Stimulated activated CD4-positive, alpha-beta T cell treated with anti-CD3 and anti-CD28 coated beads, Interleukin-1b, Interleukin-23, amount 100 ng/mL, for 24 hours (primary cell): ENCODE measurements at places on chromosomes 5 and 9.

GRCh38 chr5:150052956-150053712 lies 33.2 kb downstream of the CSF1R start:
- no peak for DNase-seq

GRCh38 chr5:86918246-86918645 lies 300.5 kb downstream of the COX7C start:
- no peak for DNase-seq

- DNase-seq = no peak
Measured at GRCh38 chr5:107359916-107360234, 310.9 kb downstream of the EFNA5 start.

GRCh38 chr5:90644132-90644531 lies 85.5 kb downstream of the ADGRV1 start:
- no peak for DNase-seq

DNA sequence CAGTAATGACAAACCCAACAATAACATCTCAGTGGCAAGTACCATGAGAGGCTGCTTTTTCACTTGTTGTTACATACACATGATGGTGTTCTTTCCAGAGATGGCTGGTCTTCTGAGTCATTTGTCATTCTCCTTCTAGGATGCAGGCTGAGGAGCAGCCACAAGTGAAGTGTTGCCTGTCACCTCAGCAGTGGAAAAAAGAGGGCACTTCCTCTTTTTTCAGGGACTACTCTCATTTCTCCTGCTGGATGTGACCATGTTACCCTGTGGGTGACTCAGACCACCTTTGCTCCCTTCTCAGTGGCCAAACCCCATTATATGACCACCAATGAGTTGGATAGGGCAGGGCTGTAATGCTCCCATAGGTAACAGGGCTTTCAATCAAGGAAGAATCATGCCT lies 587.0 kb upstream of the ADAMTS16 start:
- DNase-seq = no peak

- DNase-seq = no peak
Measured at GRCh38 chr5:110053824-110054223, 364.1 kb downstream of the MAN2A1 start.

DNA sequence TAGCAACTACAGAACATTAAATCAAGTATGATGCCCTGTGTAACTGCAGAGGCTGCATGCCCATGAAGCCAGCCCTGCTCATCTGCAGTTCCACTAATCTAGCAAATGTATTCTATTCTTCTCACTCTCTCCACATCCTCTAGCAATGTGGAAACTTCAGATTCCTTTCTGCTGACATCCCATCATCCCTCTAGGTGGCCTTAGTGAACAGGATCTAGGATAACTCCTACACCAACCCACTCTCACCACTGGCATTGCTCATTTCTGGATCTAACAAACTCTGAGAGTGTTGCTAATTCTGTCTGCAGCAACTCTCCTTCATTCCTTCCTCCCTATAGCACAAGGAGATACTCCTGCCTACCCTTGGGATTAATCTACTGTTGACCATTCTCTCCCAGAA lies 80.8 kb downstream of the FAM81B start:
- no peak for DNase-seq

DNA sequence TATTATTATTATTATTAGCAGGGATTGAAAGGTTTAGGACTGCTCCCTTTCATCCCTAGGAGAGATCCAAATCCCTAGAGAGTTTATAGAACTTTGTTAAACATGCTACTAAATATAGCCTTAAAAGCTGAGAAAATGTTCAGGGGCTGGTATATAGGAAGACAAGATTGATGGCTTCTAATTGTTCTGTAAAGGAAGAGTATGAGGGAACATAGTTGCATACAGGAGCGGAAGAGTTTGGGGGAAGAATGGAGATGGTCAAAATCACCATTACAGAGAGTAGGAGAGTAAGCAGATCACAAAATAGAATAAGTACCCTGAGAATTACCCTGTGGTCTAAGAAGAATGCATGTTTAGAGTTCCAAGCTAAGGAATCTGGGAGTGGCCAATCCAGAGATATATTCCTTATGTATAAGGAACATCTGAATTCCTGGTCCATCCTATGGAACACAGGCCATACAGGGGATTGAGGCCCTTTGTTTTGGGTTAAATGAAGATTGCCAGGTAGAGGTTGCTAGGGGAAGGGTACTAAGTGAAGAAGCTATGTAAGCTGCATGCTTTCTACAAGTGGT lies 158.0 kb upstream of the APC start:
- DNase-seq = no peak

GRCh38 chr5:124130816-124131215 lies 615.6 kb downstream of the ZNF608 start:
- DNase-seq = no peak

GRCh38 chr5:87190687-87191086 lies 77.0 kb upstream of the RASA1 start:
- DNase-seq = no peak

- DNase-seq = no peak
Measured at GRCh38 chr9:110041452-110041851, 166.5 kb downstream of the C9orf152 start.

DNA sequence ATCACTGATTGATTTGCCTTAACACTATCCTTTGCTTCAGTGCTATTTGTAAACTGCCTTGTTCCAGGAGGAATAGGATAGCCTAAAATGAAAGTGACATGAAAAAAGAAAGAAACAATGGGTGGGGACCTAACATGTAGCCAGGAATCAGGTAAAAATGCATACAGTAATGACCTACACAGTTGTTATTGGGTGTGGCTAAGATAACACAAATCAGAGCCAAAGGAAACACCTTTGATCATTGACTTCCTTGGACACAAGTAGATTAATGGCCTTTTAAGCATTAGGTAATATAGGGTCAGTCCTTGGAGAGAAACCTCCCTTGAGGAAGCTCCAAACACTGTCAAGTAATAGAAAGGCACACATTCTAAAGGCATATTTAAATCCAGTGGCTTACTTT lies 220.4 kb downstream of the TRPM3 start:
- no peak for DNase-seq

GRCh38 chr9:23524607-23525155 lies 301.4 kb downstream of the ELAVL2 start:
- DNase-seq = no peak

GRCh38 chr5:178625679-178626483 lies 969 bp downstream of the CLK4 start:
- DNase-seq = no peak

DNA sequence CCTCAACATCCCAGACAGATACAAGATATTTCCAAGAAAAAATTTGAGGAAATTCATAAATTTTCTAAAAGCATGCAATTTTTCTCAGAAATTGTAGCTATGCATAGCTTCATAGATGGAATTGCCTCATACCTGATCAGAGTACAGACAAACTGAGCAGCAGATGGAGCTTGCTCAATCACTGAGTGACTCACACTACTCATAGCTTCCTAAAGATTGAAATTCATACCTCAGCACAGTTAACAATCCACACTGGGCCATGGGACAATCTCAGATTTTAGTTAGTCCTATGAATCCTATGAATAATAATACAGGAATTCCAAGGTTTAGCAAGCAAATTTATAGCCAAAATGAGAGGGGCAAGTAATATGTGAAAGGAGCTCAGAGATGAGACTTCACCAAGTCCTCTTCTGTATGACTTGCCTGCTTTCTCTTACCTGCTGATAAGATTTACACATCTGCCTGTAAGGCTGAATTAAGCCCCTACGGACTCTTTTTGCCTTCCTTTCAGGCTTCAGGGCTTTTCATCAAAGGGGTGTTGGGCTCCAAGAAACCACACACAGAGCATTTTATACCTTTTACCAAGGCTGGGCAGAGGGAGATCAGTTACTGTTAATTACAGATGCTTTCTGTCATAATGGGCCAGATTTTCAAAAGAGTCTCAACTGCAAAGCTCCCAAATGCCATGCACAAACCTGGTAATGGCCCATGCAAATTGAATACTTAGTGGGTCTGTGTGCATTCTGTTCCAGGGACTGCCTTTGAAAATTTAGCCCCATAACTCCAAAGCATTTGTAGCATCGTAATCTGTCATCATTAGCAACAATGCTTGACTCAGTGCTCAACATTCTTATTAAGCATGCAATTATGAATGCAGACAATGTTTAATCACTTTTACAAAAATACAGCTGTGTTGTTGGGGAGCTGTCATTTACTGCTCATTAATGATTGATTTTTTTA lies 439.3 kb downstream of the DTWD2 start:
- DNase-seq = no peak

DNA sequence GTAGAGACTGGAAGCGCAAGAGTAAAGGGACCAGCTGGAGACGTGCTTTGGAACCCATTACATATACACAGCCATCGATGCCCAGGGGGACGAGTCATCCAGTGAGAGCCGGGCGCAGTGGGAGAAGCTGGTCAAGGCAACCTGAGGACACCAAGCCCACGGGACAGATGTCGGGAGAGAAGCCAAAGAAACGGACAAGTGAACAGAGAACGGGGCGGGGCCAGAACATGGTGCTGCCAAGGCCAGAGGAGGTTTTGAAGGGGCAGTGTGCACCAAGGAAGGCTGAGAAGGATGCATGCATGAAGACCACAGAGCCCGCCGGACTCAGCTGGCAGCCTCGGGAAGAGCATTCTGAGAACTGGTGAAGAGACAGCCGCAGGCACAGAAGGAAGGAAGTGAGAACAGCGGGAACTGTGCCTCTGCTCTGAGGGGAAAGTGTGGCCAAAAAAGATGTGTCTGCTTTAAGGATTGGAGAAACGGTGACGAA lies 20.3 kb downstream of the CAMSAP1 start:
- no peak for DNase-seq

- no peak for DNase-seq
Measured at GRCh38 chr9:82170866-82171265, 182.3 kb downstream of the SPATA31D1 start.

- DNase-seq = no peak
Measured at GRCh38 chr9:117368684-117369230, 46.1 kb downstream of the ASTN2 start.

GRCh38 chr9:127426756-127427155 lies 2.6 kb downstream of the ZNF79 start:
- DNase-seq = no peak

GRCh38 chr5:40879163-40879942 lies 29.9 kb upstream of the C7 start:
- DNase-seq = no peak

GRCh38 chr5:101425339-101425859 lies 522.3 kb upstream of the ST8SIA4 start:
- DNase-seq = no peak

DNA sequence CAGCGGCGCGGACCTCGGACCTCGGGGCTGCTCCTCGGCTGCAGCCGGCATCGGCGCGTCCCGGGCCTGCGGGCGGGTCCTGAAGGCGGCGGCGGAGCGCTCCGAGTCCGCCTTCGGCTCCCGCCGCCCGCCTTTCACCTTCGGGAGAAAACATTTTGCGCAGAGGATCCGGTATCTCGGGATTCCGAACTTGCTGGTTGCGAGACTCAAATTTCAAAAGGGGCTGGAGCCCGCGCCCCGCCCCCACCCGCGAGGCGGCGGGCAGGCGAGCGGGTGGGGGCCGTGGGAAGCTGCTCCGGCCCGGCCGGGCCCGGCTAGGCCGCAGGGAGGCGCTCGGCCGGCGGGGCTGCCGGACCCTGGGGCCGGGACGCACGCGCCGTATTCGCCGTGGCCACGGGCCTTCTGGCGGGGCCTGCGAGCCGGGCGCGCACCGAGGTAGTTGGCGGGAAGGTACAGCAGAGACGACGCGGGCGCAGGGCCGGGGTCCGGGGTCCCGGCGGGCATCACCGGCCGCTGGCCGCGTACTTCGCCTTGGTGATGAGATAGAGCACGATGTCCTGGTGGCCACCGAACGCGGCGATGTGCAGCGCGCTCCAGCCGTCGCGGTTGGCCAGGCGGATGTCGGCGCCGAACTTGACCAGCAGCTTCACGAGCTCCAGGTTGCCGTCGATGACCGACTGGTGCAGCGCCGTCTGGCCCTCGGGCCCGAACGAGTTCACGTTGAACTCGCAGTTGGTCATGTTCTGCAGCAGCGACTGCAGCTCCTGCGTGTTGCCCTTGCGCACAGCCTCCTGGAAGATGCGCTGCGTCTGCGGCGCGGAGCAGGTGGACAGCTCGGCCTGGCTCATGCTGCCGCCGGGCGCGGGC lies 757 bp downstream of the NRARP start:
- no peak for DNase-seq

DNA sequence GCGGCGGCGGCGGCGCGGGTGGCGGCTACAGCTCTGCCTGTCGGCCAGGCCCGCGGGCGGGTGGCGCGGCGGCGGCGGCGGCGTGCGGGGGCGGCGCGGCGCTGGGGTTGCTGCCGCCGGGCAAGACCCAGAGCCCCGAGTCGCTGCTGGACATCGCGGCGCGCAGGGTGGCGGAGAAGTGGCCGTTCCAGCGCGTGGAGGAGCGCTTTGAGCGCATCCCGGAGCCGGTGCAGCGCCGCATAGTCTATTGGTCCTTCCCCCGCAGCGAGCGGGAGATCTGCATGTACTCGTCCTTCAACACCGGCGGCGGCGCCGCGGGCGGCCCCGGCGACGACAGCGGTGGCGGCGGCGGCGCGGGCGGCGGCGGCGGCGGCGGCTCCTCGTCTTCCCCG lies 296 bp downstream of the ZSWIM6 start:
- DNase-seq = no peak

- no peak for DNase-seq
Measured at GRCh38 chr5:81517462-81517861, 123.5 kb upstream of the ACOT12 start.

GRCh38 chr5:172896465-172896864 lies 62.4 kb downstream of the ERGIC1 start:
- no peak for DNase-seq
